ENCODE measurements at places on chromosomes 3 and 15.

GRCh38 chr3:16127249-16127648 lies 47.2 kb upstream of the GALNT15 start:
- no peak for DNase-seq

GRCh38 chr3:195715583-195716266 lies 5.1 kb upstream of the MUC20 start:
- DNase-seq, result peak; percentile 33

- DNase-seq, result no peak
Observed at GRCh38 chr3:1552831-1553230, 460.0 kb downstream of the CNTN6 start.

DNA sequence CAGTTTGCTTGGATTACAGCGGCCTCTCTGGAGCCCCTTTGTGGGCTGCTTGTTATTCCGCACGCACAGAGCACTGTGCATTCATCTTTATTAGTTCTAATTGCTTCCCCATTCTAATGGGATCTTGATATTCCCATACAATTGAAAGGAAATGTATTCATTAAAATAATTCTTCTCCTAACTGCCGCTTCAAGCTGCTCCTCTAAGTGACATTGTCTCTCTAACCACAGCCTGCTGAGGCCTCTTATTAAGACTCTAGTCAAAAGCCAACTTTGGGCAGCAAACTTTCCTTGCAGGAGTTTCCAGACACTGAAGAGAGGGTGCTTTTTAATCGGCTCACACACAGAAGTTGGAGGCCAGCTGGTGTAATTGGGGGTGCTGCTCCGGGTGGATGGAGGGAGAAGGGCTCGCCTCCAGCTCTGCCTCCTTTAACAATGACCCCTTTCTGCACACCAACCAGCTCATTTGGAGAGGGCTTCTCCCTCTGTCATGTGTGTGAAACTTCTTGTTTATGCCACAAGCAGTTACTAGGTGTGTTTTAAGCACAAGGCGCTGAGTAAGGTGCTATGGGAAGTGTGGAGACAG lies 5.6 kb upstream of the MAGEF1 start:
- no peak for DNase-seq

DNA sequence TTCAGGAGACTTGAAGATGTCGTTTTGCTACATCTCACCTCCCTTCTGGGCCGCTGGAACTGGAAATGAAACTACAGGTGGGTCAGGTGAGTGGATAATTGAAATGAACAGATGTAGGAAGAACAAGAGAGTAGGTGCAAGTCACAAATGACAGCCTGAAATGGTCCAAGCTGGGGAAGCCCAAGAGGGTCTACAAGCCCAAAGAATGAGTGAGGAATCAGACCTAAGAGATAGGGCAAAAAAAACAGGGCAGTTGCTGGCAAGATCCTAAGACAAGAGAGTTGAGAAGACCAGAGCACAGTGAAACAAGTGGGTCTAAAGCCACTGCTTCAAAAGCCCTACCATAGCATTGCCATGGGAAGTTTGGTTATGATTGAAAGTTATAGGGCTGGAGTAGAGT lies 67.4 kb upstream of the SNRK start:
- DNase-seq, result no peak

- DNase-seq, result peak; percentile 42
Observed at GRCh38 chr3:141998669-141999290, 122.3 kb downstream of the ATP1B3 start.

Measured in suppressor macrophage treated with lipopolysaccharide for 1 hour (primary cell).